Natural killer cell (primary cell): ENCODE measurements at places on chromosomes 6 and 20. TPM values are rescaled to one million over a fixed set of nuclear protein-coding genes. Genes with fewer than 3 reads are reported as not detected.

SNAP91 gene
- not detected for total RNA-seq

- no peak for DNase-seq
Observed at GRCh38 chr20:16312998-16313397, 260.2 kb downstream of the KIF16B start.

- no peak for DNase-seq
Observed at GRCh38 chr6:68134796-68135195, 500.3 kb upstream of the ADGRB3 start.

GRCh38 chr6:53240761-53241160 lies 92.1 kb upstream of the GCM1 start:
- no peak for DNase-seq
